ENCODE measurements at places on chromosomes 1 and 21. TPM values are rescaled to one million over a fixed set of nuclear protein-coding genes. Genes with fewer than 3 reads are reported as not detected.

ACTL8 gene
- total RNA-seq: 1.9 TPM

PTPRU gene
- 7.0 TPM for total RNA-seq

TNFRSF1B gene
- total RNA-seq: 0.40 TPM

FCMR gene
- total RNA-seq: 3.9 TPM

RAB7B gene
- 2.0 TPM for total RNA-seq

PDZK1 gene
- total RNA-seq: 0.86 TPM

C8A gene
- not detected for total RNA-seq

FCRLA gene
- total RNA-seq: 0.03 TPM

GSTM1 gene
- total RNA-seq: not detected

DIO1 gene
- not detected for total RNA-seq

MAGI3 gene
- 4.0 TPM for total RNA-seq

KIAA1614 gene
- 0.38 TPM for total RNA-seq

TAS1R3 gene
- 0.07 TPM for total RNA-seq

LAMC2 gene
- total RNA-seq: 29.6 TPM

CYYR1 gene
- total RNA-seq: not detected

NCF2 gene
- total RNA-seq: 2.3 TPM

FYB2 gene
- not detected for total RNA-seq
